Daoy (cell line): ENCODE measurements at places on chromosomes 5 and 9. TPM values are rescaled to one million over a fixed set of nuclear protein-coding genes. Genes with fewer than 3 reads are reported as not detected.
A peak's percentile ranks its signal among the peaks of the same experiment; 100 is the strongest.

CNTFR gene
- 1.6 TPM in 1 of 2 replicates, not detected in the other for total RNA-seq

CD274 gene
- 17.0 and 21.1 TPM in 2 replicates for total RNA-seq

GFI1B gene
- total RNA-seq: not detected in 2 replicates

NPR3 gene
- 0.71 and 0.86 TPM in 2 replicates for total RNA-seq

ZNF346 gene
- 15.6 and 19.1 TPM in 2 replicates for total RNA-seq

BTNL9 gene
- total RNA-seq: 1.6 and 2.5 TPM in 2 replicates

IL5 gene
- total RNA-seq: not detected in 2 replicates

SREK1 gene
- total RNA-seq: 37.2 and 49.1 TPM in 2 replicates

EIF4E1B gene
- total RNA-seq: not detected in 2 replicates

PRRC2B gene
- 54.0 and 83.5 TPM in 2 replicates for total RNA-seq

HTR4 gene
- 0.18 TPM in 1 of 2 replicates, not detected in the other for total RNA-seq

- DNase-seq: no peak
These were observed 15.4 kb upstream of the ARL15 start for GRCh38 chr5:54325610-54326311.

DNA sequence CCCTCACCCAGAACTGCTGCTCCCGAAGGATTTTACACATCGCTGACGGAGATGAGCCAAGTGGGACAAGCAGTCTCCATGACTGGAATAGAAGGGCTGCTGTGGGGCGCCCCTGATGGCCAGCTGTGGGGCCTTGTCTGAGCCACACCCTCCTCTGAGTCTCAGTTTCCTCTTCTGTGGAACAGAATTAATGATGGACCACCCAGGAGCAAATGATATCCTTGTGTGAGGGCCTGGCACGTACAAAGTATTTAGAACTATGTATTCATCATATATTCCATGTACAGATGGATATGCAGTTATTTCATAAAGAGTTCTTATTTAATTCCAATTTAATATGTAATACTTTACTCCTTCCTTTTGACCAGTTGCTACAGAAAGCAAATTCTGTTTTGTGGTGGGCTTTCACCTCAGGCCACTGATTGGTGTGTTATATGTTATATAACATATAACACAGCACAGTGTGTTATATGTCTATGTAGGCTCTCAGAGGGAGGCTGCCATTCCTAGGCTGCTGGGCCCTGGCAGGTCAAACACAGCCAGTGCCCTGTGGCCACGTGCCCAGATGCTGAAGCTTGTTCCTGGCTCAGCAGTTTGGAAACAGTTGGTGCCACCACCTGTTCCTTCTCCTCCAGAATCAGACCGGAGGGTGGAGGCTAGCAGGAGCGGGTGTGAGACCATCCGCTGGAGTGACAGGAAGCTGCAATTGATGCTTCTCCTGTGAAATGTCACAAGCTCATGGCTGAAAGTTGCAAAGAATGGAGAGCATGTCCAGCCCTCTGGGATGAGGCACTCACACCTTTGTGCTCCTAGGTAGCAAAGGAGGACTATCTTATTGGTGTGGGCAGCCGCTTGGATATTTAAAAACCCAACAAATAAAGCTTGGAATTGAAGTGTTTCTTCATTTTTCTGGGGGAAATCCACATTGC lies 4.4 kb upstream of the FGD3 start:
- DNase-seq: no peak

DNA sequence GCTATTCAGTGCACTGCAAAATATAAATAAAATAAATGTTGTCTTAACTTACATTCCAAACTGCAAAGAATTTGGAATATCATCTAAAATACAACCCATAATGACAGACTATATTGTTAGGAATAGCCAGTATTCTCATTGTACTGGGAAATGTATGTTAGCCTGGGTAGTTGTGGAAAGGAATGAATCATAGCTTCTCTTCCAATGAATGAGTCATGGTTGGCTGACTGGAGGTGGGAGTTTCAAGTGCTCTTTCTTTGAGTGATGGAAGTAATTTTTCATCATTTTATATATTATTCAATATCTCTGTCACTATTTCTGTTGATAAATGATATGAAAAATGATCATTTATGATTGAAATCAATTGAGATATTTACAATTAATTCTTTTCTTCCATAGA lies 158.6 kb upstream of the ARRDC3 start:
- peak; percentile 43 for DNase-seq

DNA sequence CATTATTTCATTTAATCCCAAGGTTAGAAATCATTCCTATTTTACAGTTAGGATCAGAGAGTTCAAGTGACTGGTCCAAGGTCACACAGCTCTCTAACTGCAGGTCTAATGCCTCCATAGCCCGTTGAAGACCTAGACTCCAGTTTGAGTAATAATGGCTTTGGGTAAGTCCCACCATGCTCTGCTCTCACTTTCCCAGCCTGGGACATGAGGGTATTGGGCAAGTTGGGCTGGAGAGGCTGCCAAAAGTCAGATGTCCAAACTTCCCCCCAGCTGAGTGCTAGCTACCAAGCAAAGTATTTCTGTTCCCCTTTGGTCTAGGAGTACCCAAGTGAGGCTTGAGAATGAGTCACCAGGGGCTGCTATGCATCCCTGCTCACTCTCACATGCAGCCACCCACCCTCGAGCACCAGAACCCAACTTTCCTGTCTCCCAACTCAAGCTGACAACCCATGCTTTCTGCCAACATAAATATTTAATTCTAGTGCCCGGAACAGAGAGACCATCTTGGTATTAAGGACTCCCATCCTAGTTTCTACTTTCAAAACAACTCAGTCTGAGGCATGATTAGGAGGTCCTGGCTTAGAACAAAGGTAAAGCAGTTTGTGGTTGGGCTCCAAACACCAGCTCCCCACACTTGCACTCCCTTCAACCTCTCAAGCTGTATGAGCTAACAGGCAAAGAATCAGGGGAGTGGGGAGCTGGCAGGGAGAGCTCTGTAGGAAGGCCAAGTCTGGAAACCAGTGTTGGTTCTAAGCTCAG lies 236.5 kb upstream of the TRIM32 start:
- peak; percentile 81 for DNase-seq

GRCh38 chr9:25677301-25678146 lies 720 bp downstream of the TUSC1 start:
- no peak for DNase-seq

DNA sequence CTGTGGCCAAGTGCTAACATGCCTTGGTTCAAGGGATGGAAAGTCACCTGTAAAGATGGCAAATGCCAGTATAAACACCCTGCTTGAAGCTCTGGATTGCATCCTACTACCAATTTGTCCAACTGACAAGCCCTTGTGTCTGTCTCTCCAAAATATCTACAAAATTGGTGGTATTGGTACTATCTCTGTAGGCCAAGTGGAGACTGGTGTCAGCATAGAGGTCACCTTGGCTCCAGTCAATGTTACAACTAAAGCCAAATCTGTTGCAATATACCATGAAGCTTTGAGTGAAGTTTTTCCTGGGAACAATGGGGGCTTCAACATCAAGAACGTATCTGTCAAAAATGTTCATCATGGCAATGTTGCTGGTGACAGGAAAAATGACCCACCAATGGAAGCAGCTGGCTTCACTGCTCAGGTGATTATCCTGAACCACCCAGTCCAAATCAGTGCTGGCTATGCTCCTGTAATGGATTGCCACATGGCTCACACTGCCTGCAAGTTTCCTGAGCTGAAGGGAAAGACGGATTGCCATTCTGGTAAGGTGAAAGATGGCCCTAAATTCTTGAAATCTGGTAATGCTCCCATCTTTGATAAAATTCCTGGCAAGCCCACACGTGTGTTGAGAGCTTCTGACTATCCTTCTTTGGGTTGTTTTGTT lies 19.9 kb downstream of the AFF4 start:
- DNase-seq: no peak

DNA sequence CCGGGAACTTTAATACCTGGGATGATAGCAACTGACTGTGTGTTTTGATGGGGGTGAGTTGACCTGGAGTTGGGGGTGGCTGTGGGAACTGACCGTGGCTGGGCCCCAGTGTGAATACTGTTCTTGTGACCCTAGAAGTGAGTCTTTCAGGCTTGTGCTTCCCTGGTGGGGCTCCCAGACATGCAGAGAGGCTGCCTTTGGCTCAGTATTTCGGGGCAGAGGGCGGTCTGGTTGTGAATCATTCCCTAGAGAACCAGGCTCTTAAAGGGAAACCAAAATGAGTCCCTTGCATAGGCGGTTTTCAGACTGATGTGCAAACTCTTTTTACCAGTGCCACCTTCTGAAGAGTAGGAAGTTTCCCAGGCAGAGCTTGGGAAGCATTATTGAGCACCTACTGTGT lies 132.1 kb downstream of the MACROH2A1 start:
- DNase-seq: peak; percentile 69

GRCh38 chr5:84430863-84431663 lies 46.4 kb upstream of the EDIL3 start:
- peak; percentile 26 for DNase-seq

DNA sequence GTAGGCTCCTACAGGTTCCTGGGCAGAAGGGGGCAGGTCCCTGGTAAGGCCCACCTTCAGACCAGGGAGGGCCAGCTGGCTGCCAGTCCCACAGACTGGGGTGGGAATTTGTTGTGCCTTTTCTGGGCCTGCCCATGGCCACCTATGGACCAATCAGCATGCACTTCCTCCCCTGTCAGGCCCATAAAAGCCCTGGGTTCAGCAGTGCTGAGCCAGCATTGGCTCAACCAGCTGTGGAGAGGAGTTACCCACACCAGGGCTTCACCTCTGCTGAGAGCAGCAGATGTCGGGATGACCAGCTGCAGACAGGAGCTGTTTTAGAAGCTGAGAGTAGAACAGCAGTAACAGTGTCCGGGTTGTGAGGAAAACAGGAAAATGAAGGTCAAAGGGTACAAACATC lies 373.4 kb upstream of the ACO1 start:
- no peak for DNase-seq

- no peak for DNase-seq
These were observed 2.8 kb downstream of the TUBB4B start for GRCh38 chr9:137243626-137244485.

- no peak for DNase-seq
These were observed 14.9 kb upstream of the SLC22A5 start for GRCh38 chr5:132354381-132355139.

DNA sequence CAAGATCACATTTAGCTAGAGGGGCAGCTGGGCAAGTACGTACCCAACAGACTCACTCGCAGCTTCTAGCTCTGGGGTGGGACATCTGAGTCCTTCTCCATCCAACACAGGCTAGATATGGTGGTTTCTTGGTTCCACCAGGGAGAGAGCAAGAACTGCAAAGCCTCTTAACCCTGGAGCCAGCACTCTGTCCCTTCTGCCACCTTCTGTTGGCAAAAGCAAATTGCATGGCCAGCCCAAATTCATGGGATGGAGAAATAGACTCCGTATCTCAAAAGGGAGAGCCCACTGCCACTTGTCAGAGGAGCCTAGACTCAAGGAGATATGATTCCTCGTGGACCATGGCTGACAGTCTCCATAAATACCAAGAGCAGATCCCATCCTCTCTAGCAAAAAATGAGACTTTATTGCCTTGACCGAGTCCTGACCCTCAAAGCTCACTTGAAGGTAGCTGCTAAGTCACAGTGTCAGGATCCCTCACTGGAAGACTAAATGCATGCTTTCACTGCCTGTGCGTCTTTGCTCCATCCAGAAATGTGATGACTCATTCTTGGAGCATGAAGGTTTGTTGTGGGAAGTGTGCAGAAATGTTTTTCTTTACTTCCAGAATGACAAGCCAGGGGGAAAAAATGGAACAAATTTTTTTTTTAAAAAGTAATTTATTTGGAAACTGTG lies 28.8 kb upstream of the ROR2 start:
- DNase-seq: peak; percentile 67

DNA sequence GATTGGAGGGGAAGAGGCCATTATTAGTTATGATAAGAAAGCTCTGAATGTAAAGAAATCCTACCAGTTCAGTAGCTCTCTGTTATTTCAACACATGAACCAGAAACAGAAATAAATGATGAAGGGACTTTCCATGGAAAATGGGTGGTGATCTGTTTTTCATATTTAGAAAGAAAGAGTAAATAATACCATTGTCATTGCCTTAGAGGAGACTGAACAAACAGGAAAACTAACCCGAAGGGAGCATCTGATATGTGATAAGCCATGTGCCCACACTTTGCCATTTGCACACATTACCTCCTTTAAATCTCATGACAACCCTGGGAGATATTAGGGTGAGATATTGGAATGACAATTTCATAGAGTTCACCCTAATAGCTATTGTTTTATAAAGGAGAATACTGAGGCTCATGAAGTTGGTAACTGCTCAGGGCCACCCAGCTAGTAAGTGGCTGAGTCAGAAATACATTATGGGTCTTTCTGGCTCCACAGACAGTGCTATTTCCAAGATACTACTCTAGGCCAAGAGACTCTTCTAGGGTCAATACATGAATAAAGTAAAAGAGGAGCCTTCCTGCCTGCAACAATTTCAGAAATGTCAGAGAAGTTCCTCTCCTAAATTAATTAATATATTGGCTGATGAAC lies 111.0 kb upstream of the SLIT3 start:
- DNase-seq: no peak

- DNase-seq: no peak
These were observed 39.3 kb downstream of the DUSP1 start for GRCh38 chr5:172731680-172732074.

GRCh38 chr5:91381774-91382359 lies 1.2 kb downstream of the ARRDC3 start:
- peak; percentile 89 for DNase-seq

DNA sequence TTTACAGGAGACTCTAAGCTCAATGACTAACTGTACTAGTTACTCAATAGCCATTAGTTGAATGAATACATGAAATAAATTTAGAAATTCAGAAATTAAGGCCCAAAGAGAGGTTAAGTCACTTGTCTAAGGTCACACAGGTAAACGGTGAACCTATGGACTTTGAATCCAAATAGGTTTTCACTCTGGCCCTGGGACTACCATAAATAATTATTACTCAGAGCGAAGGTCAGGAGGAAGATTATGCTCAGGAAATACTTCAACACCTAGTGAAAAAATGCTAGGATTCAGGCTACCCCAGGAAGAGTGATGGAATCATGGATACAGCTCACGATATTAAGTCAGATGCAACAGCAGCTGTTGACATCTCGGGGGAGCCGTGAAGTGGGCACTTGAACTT lies 417.4 kb downstream of the GABRG2 start:
- no peak for DNase-seq

DNA sequence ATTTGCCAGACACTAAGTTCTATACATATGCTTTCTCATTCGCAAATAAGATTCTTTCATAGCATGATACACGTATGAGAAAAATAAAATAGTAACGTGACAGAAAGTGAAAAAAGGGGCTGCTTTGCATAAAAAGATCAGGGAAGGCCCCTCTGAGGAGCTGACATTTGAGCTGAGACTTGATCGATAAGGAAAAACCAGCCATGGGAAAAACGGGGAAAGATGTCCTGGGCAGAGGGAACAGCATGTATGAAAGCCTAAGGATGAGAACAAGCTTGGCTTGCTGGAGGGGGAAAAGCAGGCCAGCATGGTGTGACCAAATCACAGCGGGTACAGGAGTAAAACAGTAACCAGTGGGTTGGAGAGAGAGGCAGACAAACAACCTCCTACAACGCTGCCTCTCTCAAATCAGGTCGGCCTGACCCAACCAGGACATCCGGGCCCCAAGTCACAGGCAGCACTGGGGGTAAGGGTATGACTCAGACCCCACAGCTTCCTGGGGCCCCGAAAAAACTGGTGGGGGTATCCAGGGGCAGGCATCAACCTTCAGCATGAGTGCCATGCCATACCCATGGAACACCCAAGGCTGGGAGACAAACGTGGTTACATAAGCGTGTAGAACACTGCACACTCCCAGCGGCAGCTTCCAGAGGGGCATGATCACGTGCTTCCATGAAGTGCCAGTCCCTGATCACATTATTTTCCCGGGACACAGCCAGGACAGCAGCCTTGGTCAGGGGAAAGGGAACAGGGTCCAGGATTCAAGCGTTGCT lies 2.2 kb downstream of the TNIP1 start:
- DNase-seq: peak; percentile 82

GRCh38 chr5:71922584-71923106 lies 184.6 kb upstream of the MAP1B start:
- peak; percentile 90 for DNase-seq

- DNase-seq: no peak
These were observed 18.8 kb downstream of the BICD2 start for GRCh38 chr9:92745881-92746280.
